ENCODE measurements at places on chromosomes 3 and 15.
A peak's percentile ranks its signal among the peaks of the same experiment; 100 is the strongest.

DNA sequence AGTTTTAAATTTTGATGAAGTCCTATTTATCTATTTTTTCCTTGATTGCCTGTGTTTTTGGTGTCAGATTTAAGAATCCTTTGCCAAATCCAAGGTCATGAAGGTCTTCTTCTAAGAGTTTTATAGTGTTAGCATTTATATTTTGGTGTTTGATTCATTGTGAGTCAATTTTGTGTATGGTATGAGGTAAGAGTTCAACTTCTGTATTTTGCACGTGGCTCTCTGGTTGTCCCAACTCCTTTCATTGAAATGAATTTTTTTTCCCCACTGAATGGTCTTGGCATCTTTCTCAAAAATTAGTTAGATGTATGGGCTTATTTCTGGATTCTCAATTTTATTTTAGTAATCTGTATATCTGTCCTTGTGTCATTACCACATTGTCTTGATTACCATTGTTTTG lies 57.1 kb upstream of the STRIT1 start:
- DNase-seq, result no peak

- DNase-seq, result no peak
Observed at GRCh38 chr15:80326270-80326669, 74.3 kb upstream of the CTXND1 start.

- DNase-seq, result no peak
Observed at GRCh38 chr3:40504636-40505430, 1.0 kb upstream of the ZNF620 start.

GRCh38 chr3:118810499-118811035 lies 224.1 kb downstream of the IGSF11 start:
- no peak for DNase-seq

DNA sequence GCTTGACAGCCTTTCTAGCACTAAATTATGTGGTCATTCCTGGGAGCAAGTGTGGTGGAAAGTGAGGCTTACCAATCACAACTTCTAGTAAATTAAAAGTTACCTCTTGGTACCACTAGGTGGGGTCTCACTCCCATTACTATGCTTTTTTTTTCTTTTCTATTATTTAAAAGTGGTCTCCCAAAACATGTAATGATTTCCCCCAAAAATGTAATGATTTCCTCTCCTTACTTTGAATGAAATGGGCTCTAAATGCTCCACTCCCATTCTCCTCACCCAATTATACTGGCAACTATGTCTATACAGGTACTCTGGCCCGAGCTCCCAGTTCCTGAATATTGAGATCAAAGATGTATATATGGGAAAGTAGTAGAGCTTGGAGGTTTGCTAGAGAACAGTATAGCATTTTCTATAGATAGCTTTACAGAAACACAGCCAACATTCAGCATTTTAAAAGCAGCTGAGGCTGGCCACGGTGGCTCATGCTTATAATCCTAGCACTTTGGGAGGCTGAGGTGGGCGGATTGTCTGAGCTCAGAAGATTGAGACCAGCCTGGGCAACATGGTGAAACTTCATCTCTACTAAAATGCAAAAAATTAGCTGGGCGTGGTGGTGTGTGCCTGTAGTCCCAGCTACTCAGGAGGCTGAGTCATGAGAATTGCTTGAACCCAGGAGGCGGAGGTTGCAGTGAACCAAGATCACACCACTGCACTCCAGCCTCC lies 70.9 kb downstream of the DCUN1D1 start:
- peak; percentile 5 for DNase-seq

GRCh38 chr15:56232058-56232457 lies 11.6 kb downstream of the RFX7 start:
- no peak for DNase-seq

GRCh38 chr3:194312186-194312742 lies 38.9 kb downstream of the CPN2 start:
- DNase-seq, result no peak

DNA sequence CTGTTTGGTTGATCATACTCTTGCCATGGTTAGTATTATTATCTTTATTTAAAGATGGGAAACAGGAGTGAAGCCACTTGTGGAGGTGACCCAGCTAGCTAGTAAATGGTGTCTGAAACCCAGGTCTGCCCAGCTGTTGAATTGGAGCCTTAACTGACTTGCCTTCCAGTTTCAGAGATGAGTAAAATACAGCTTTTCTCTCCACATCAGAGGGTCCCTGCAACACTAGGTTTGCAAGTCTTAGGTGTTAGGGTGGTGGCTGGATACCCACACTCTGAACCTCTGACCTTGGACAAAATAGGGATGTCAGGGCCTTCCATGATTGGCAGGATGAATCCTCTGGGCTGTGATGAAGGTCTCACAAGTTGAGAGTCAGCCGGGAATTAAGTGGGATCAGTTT lies 4.1 kb downstream of the FLNB start:
- DNase-seq, result no peak

DNA sequence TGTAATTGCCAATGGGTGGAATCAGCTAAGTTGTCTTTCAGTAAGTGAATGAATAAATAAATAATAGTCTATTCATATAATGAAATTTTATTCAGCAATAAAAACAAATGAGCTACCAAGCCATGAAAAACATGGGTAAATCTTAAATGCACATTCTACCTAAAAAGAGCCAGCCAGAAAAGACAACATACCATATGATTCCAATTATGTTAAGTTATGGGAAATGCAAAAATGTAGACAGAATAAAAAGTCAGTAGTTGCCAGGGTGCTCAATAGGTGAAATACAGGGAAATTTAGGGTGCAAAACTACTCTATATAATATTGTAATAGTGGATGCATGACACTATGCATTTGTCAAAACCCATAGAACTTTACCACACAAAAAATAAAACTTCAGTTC lies 277.2 kb upstream of the EPHA6 start:
- no peak for DNase-seq

DNA sequence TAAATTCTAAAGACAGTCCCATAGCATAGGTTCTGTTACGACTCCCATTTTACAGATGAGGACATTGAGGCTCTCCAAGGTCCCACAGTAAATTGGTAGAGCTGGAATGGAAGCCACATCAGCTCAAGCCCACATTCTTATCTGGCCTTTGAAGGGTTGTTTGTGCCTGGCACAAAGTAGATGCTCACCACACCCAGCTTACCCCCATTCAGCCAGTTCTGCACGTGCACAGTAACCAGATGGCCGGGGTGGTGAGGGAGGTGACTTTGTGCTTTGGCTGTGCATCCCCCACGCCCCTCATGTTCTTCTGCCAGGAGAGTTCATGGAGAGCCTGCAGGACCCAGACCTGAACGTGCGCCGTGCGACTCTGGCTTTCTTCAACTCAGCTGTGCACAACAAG lies 16.2 kb downstream of the RPL32 start:
- DNase-seq, result no peak

DNA sequence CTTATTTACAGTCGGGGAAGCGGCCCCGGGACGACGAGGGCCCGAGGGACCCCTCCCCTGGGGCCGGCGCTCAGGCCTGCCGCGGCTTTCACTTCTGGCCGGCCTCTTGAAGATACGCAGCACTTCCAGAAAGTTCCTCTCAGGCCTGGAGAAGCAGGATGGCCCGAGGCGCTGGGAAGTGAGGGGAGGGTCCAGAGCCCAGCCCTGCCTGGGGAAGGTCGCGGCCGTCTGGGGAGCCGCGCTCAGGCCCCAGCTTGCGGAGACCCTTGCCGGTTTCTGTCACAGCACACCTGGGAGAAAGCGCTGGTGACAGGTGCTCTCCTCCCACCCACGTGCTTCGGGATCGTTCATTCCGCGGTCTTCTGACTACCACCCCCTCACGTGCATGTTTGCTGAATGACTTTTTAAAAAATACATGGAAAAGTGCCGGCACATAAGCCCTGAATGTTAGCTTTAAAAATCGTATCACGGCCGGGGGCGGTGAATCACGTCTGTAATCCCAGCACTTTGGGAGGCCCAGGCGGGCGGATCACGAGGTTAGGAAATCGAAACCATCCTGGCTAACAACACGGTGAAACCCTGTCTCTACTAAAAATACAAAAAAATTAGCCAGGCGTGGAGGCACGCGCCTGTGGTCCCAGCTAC lies 727 bp upstream of the TM2D3 start:
- DNase-seq, result no peak

DNA sequence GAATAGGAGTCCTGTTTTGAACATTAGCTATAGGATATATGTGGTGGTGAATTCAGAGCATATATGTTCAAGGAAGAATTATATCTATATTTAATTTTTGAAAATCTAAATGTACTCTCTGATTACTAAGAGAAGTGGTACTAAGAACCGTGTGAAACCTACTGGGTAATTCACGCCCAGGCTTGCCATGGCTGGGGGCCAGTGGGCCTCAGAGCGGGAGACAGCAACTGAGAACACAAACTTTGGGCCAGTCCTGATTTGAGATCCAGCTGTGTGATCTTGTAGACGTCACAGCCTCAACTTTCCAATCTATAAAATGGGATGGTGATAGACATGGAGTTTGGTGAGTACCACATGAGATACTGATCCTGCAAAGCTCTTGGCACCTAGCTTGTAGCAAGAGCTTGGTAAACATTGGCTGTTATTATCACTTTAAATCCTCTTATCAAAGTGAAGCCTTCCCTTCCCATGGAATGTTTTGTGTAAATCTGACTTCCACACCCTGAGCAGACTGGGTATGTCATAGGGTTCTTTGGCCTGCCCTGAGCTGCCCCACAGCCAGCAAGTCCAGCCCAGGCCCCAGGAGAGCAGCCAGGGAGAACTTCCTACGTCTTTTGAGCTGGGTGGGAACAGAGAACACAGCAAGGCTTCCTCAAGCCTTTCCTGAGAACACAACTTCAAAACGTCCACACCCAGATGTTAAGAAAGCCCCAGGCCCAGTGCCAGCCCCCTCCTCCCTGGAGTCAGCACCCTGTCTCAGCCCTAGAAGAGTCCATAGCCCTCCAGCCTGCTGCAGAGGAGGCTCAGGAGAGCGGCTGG lies 8.2 kb upstream of the PAQR5 start:
- no peak for DNase-seq

GRCh38 chr3:174958671-174959328 lies 99.7 kb downstream of the NAALADL2 start:
- no peak for DNase-seq

DNA sequence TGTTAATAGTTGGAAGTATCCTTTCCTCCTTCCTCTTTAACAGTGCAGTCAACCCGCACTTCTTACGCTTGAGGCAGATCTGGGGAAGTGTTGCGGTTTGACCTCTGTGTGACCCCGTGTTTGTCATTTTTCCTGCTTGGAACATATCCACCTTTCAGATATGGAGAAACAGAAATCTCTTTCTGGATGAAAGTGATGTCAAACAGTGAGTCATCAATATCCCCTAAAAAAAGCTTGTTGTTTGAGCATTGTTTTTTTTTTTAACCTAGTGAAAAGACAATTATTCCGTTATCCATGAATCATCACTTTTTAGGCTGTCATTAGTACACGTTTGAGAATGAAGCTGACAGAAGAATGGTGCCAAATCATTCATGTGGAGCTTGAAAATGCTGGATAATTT lies 293.7 kb downstream of the ARPP21 start:
- DNase-seq, result no peak

DNA sequence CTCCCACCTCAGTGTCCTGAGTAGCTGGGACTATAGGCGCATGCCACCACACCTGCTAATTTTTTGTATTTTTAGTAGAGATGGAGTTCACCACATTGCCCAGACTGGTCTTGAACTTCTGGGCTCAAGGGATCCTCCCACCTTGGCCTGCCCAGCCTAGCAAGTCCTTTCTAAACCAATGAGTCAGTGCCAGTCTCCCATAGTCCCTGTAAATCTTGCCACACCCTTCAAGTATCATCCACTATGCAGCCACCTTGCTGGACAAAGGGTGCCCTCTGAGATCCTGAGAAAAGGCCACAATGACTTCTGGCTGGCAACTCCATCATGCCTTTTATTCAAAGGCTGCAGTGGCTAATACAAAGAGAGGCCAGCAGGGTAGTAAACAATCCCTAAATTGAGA lies 184.0 kb downstream of the ABHD5 start:
- DNase-seq, result no peak

DNA sequence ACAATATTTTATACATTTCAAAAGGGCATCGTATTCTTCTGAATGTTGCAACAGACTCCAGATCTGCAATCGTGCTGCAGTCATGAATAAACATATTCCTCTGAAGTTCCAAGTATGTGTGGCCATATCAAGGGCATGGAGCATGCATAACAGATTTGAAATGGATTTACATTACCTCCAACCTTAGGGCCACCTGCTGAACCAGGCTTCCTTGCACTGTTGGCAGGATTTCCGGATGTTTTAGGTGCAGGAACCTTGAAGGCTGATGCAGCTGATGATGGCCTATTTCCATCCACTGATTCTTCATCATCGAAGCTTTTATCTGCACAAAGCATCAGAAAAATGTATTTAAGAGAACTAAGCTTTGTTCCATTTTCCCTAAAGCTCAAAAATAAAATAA lies 73.5 kb downstream of the CLASP2 start:
- DNase-seq, result no peak

DNA sequence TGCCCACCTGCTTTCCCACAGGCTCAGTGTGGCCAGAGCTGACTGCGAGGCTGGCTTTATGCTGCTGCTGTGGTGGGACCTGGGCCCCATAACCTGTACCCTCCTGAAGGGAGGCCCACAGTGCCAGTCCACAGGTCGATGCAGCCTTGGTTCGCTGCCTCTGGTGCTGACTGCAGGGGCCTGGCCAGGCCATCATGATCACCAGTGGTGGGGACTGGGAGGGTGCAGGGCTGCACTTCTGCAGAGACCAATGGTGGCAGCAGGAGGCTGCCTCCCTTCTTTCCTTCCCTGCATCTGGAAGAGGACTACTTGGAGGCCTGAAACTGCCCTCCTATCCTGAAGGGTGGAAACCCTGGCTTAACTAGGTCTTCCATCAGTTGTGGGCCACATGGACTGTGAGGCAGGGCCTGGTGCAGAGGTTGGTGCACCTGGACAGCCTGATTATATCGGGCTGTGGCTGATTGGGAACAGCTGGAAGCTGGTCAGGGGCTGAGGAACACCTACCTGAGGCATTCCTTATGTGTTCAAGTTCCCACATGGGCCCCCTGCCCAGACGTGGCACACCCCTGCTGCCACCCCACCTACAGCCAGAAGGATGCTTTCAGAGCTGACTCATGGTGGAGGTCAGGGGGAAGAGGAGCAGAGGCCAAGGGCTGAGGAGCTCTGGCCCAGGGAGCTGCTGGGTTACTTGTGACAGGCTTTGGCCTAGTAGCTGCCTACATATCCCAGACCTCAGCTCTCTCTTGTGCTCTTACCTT lies 29.8 kb downstream of the POMGNT2 start:
- no peak for DNase-seq

GRCh38 chr3:172877011-172877410 lies 126.5 kb downstream of the ECT2 start:
- DNase-seq, result no peak

DNA sequence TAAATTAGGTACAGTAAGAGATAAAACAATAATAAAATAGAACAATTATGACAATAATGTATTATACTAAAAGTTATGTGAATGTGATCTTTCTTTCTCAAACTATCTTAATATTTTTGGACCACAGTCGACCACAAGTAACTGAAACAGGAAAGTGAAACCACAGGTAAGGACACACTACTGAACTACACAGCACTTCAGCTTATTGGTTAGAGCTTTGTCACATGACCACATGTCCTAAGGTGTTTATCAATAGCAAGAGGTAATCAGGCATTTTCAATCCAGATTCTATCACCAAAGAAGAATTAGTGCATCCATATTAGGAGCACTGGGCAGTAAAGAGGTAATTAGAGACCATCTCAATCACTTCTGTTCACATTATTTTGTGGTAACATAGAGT lies 392.8 kb downstream of the RSL24D1 start:
- no peak for DNase-seq
